ENCODE measurements at places on chromosomes 1 and 21.

DNA sequence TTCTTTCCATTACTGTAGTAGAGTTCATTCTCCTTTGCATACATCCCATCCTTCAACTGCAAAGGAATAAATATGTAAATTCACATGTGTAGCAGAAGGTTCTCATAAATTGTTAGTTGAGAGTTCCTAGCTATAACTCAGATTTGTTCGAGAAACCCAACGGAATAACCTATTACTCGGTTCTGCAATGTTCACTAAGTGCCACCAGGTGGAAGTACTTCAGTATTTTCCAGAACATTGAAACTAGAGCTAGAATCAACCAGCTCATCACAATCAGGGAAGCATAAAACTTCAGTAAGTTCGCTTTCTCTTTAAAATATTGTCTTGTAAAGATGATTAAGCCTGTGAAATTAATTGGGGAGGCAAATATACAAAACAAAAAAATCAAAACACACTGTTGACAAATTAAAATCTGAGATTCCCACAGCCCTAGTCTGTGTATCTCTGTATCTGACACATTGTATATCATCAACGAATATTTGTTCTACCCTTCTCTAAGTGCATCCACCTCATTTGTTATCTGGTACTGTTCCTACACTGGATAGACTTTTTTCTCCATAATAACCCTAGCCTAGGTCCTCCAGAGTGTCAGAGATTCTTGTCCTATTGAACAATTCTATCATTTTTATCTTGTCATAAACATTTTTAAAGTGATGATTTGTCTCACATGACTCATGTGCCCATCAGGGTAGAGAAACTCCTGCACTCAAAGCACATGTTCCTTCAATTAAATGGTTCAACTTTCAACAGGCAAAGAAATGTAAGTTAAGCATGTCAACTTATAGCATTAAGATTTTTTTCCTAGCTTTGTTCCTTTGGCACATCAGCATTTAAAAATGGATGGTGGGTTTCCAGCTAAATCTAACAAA is 31.9 kb downstream of the MROH9 start:
- no peak overlapping the region for H3K4me3 ChIP-seq
- no peak for DNase-seq
- H3K36me3 ChIP-seq = no peaks in the 10 kb centered on the region
- H3K27me3 ChIP-seq = peaks cover 21% of the 10 kb centered on the region

GRCh38 chr21:31895077-31895835 is 22.4 kb downstream of the HUNK start:
- no peaks in the 10 kb centered on the region for H3K4me1 ChIP-seq
- DNase-seq = no peak
- peaks cover 17% of the 10 kb centered on the region for H3K27me3 ChIP-seq

- no peaks in the 10 kb centered on the region for H3K36me3 ChIP-seq
- no peak overlapping the region for H3K27ac ChIP-seq
- no peak overlapping the region for H3K4me3 ChIP-seq
- DNase-seq = no peak
- no peaks in the 10 kb centered on the region for H3K27me3 ChIP-seq
These were observed 22.5 kb downstream of the BATF3 start for GRCh38 chr1:212677136-212677535.

DNA sequence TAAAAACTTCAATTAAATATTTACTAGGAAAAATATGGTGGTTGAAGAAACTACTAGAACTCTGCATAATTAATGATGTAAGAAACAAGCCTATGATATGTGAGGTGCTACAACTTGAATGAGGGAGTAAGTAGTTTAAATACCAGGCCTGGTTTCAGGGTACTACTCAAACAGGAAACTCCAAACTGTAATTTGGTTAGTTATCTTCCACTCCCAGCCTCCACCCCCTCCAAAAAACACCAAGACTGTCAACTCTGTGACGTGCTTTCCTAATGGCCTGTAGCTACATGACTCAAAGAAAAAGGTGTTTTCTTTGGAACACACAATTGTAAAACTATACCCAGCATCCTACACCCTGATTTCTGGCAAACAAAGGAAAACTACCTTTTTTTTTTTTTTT is 55.9 kb upstream of the RCC1 start:
- peaks cover 15% of the 10 kb centered on the region for H3K4me1 ChIP-seq
- H3K27ac ChIP-seq = peak overlapping the region; percentile 72
- peaks cover 2% of the 10 kb centered on the region for H3K36me3 ChIP-seq
- H3K4me3 ChIP-seq = no peak overlapping the region

DNA sequence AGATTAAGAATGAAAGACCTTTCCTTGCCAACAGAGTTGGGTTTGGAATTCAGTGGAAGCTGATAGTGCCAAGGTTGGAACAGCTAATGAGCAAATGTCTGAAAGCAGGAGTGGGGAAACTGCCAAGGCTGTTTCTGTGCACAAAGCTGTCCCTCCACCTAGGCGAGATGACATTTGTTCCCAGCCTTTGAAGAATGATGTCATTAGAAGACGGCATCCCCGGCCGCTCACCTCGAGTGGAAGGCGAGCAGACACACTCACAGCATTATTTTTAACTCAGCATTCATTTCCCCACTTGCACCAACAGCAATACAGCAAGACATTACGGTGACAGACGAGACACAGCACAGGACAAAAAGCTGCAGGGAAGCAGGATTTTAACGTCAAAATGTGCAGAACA is 463.9 kb downstream of the PCP4 start:
- no peaks in the 10 kb centered on the region for H3K27me3 ChIP-seq
- H3K4me1 ChIP-seq = no peaks in the 10 kb centered on the region
- H3K27ac ChIP-seq = no peak overlapping the region

GRCh38 chr1:153962088-153963029 is 978 bp downstream of the SLC39A1 start:
- H3K27me3 ChIP-seq = no peaks in the 10 kb centered on the region
- peak overlapping the region; percentile 88 for H3K27ac ChIP-seq
- DNase-seq = no peak
- peaks cover 13% of the 10 kb centered on the region for H3K36me3 ChIP-seq
- H3K4me1 ChIP-seq = peaks cover 36% of the 10 kb centered on the region

DNA sequence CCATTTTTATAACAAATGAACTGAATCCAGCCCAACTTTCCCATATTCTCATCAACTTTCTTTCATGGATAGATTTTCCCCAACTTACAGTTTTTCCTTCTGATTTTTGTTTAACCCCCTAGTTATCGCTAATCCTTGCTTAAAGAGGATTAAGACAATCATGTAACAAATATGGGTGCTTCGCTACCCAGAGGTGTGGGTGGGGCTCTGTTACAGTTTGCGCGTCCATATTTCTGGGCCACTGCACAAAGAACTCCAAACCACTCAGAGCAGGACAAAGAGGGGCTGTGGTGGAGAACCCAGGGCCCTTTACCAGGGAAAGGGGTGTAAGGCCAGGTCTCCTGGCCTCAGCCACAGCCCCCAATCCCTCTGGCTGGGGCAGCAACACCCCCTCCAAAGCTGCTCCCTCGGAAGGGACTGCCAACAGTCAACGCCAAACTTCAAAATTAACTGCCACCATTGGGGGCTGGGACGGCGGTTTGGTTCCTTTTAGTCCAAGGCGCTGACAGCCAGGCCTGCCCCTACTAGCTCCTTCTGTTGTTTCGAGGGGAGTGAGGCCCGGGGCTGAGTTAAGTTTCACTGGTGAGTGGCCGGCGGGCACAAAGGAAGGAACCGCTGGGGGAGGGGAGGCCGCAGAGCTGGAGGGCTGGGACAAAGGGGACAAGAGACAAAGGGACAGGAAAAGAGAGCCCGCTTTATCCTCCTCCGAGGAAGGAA is 27.9 kb downstream of the SSBP3 start:
- peaks cover 24% of the 10 kb centered on the region for H3K36me3 ChIP-seq
- H3K4me1 ChIP-seq = peaks cover 62% of the 10 kb centered on the region
- no peak for DNase-seq
- H3K4me3 ChIP-seq = peak overlapping the region; percentile 16

GRCh38 chr1:86887479-86888162 is 26.3 kb downstream of the SELENOF start:
- no peaks in the 10 kb centered on the region for H3K36me3 ChIP-seq
- peaks cover 36% of the 10 kb centered on the region for H3K4me1 ChIP-seq
- no peak for DNase-seq

GRCh38 chr1:6359216-6360116 is 34.1 kb downstream of the ACOT7 start:
- H3K27me3 ChIP-seq = no peaks in the 10 kb centered on the region
- DNase-seq = peak; percentile 48
- peak overlapping the region; percentile 98 for H3K27ac ChIP-seq
- H3K36me3 ChIP-seq = peaks cover 15% of the 10 kb centered on the region

DNA sequence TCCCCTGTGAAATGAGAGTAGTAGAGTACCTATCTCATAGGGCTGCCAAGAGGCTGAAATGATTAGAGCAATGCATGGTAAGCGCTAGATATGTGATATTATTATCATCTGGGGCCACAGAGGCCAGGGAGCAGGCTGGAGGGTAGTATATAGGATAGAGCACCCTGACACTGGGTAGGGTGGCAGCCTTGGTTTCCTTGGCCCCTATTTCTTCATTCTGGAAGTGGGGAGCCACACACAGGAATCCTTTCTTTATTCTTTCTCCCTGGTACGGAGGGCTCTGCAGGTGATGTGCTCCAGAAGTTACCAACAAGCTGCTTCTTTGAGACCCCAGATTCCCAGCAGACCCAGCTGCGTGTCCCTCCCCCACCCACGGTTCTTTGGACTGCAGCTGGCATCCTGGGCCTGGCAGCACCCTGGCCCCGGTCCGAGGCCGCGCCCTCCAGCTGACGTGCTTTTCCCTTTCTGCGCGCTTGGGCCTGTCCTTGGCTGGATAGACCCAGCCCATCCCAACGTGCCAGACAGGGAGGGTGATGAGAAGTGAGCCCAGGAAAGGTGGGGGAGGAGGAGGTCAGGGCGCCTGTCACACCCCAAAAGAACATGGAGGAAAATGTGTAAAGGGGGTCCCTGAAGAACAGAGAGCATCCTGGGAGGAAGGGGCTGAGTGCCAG is 18.2 kb downstream of the INAVA start:
- H3K27ac ChIP-seq = no peak overlapping the region
- H3K27me3 ChIP-seq = peaks cover 7% of the 10 kb centered on the region
- no peak for DNase-seq
- no peak overlapping the region for H3K4me3 ChIP-seq

DNA sequence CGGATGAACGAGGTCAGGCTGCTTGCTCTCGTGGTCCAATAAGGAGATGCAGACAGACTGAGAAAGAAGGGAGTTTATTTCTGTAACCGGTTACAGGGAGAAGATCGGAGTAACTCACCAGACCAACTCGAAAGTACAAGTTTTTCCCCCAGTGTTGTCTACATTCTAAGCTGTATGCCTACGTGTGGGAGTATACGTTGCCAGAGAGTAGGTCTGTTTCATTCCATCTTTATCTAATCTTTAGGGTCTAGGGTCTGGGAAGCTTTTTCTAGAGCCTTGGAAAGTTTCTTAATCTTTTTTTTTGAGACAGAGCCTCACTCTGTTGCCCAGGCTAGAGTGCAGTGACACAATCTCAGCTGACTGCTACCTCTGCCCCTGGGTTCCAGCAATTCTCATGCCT is 4.7 kb upstream of the PADI1 start:
- H3K27ac ChIP-seq = no peak overlapping the region
- no peak for DNase-seq
- no peak overlapping the region for H3K4me3 ChIP-seq
- H3K36me3 ChIP-seq = peaks cover 2% of the 10 kb centered on the region

DNA sequence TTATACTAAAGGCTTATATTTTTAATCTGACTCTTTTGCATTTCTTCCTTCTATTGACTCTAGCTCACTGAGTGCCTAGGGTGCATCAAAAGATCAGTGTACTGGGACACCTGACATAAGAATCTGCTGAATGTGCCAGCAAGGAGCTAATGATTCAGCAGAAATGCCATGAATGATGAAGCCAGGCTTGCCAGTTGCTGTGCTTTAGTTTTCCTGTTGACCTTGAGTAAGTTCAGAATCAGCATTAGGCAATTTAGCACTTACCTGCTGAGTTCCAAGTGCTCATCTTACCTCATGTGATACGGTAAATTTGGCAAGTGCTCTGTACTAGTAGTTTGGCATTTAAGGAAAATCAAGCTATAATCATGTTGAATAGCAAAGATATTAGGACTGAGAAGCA is 523.2 kb upstream of the B3GALT2 start:
- H3K4me1 ChIP-seq = peaks cover 7% of the 10 kb centered on the region
- no peaks in the 10 kb centered on the region for H3K27me3 ChIP-seq
- no peak overlapping the region for H3K27ac ChIP-seq
- H3K4me3 ChIP-seq = no peak overlapping the region
- DNase-seq = no peak

DNA sequence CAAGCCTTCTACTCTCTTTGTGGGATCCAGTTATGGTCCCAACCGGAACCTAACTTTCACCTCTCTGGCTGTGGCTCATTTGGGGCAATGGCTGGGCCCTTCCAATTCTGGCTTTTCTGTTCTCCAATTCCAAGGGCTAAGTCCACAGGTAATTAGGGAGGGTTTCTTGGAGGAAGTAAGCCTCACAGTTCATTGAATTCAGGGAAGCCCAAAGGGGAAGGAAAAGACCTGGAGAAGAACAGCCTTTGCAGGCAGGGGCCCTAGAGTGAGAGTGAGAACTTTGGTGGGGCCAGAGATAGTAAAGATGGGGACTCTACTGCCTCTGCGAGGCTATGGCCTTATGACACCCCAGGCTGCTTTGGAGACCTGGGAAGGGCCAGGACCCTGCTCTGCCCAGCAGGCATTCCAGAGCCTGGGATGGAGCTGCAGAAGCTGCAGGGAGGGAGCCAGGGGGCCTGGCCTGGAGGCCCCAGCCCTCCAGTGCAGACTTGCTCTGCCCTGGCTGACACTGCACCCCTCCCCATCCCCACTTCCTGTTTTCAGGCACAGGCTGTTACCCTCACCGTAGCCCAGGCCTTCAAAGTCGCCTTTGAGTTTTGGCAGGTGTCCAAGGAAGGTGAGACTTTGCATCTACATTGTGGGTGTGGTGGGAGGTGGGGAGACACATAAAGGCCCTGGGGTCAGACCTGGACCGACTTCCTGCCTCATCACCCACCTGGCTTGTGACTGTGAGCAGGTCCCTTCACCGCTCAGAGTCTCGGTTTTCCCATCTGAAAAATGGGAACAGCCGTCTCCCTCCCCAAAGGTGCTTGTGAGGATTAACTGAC is 18.9 kb downstream of the LDLRAP1 start:
- H3K27ac ChIP-seq = peak overlapping the region; percentile 96
- no peaks in the 10 kb centered on the region for H3K27me3 ChIP-seq
- H3K4me3 ChIP-seq = peak overlapping the region; percentile 86
- peaks cover 11% of the 10 kb centered on the region for H3K36me3 ChIP-seq
- peaks cover 51% of the 10 kb centered on the region for H3K4me1 ChIP-seq
- DNase-seq = peak; percentile 84

GRCh38 chr1:237507005-237507404 is 383.7 kb downstream of the ZP4 start:
- DNase-seq = no peak
- peak overlapping the region; percentile 84 for H3K27ac ChIP-seq
- H3K4me1 ChIP-seq = peaks cover 16% of the 10 kb centered on the region
- peak overlapping the region; percentile 66 for H3K4me3 ChIP-seq
- H3K36me3 ChIP-seq = no peaks in the 10 kb centered on the region
